ENCODE measurements at places on chromosomes 12 and 14.

GRCh38 chr14:28012629-28013415 lies 753.8 kb upstream of the FOXG1 start:
- DNase-seq, result peak; percentile 50

DNA sequence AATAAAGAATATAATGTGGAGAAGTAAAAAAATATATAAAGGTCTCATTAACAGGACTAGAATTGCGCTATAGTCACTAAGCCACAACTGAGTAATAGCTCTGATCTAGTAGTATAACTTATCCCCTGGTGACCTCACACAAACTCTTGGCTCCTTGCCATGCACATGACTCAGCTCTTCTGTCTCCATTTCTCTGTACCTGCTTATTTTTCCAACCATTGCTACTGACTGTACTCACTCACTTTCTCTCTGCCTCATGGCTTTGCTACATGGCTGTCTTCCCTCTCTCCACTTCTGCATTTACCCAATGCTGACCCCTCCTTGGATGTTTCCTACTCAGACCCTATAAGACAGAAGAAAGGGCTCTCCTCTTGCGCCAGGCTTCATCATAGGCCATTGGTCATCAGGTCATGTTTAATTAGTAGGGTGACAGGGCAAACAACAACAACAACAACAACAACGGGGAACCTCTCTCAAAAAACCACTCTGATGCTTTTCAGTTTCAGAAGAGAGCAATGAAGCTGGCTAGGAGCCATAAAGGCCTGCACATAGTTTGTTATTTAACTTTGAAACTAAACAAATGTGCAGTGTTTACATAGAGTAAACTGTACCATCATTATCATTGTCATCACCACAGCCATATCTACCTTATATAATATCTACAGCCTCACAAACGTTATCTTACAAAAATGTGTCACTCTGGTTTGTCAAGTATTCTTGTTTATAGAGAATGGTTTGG lies 25.6 kb upstream of the KRAS start:
- peak; percentile 63 for DNase-seq

- DNase-seq, result no peak
Observed at GRCh38 chr12:131535779-131536178, 175.1 kb upstream of the SFSWAP start.

DNA sequence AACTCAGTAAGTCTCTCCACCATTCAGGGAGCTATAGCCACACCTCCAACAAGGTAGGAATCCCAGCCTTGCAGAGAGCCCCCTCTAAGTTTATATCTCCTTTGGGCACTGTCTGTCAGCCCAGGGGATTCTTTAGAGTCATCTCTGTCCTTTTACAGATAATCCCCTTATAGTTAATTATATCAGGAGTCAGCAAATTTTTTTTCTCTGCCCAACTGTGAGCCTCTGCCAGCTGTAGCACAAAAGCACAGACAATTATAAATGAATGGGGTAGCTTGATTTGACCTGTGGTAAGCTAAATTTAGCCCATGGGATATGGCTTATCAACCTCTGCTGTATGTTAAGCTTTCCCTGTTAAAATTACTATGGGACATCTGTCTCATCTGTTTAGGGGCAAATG lies 8.3 kb downstream of the CEP128 start:
- peak; percentile 64 for DNase-seq

GRCh38 chr12:20472102-20472782 lies 103.9 kb downstream of the PDE3A start:
- no peak for DNase-seq

DNA sequence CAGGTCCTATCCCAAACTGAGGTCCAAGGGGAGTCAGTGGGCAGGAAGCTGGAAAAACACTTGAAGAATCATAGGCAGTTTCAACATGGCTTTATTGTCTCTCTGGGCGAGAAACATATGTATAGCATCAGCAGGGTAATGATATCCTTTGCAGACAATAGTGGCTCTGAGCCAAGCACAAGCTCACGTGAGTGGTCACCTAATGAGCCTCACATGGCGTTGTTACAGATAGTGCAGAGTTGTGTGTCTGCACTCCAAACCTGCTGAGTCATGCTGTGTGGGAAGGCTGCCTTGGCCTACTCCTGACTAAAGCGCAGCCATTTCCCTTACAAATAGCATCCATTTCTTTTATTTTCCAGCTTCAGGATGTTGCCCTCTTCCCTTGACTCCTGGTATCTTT lies 105.2 kb upstream of the SYT1 start:
- DNase-seq, result peak; percentile 25

Measured in NCI-H69 (cell line).